Stimulated activated CD4-positive, alpha-beta T cell treated with anti-CD3 and anti-CD28 coated beads, Interleukin-1b, Interleukin-23, amount 100 ng/mL, for 48 hours (primary cell): ENCODE measurements at places on chromosomes 7 and 10.

DNA sequence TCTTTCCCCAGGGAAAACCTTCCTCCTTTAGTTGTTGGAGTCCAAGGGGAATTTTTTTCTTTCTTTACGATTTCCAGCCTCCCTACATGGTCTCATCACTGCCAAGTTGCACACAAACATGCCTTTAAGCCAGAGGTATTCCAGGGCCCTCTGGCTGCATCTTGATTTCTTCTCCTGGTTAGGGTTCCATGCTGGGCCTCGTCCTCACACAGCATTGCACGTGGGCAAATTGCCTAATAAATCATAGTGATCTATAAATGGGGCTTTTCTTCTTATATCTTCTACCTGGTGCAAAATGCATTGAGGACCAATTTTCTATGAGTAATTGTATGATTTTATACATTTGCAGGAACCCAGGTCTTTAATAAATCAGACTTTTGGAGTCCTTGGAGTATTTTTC lies 284.2 kb downstream of the C7orf25 start:
- no peak for DNase-seq

- peak; percentile 13 for DNase-seq
Measured at GRCh38 chr7:158353606-158354570, 233.7 kb downstream of the PTPRN2 start.

GRCh38 chr10:86520871-86521677 lies 518 bp downstream of the WAPL start:
- DNase-seq, result peak; percentile 41

- peak; percentile 10 for DNase-seq
Measured at GRCh38 chr7:925601-926000, 28.9 kb downstream of the ADAP1 start.
